ENCODE measurements at places on chromosomes 12 and 14.

DNA sequence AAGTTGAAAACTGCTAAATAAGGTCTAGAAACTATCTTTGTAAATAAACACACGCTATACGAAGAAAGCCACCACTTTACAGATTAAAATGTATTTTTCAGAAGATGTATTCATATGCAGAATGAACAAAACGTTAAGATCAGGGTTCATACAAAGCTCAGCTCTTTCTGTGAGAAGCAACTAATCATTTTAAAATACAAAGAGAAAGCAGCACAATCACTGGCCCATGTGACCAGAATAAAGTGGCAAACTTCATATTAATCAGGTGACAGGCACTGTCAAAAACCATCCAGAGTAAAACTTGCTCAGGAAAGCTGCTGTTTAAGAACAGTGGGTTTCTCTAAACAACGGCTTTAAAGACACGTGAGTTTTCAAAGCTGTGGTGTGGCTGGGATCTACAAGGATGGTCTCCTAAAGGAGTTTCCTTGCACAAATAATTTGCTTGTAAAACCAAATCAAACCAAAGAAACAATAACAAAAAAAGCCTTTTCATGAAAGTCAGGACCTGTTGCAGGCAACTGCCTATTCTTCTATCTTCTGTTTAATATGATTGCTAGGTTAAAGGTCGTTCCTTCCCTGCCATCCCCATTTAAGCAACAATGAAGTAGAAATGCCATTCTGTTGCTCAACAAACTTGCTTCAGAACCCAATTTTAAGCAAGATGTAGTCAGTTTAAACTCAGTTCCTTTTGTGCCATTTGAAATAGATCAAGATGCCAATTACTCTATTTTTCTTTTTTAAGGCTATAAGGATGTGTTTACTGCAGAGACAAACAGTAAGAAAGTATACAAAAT lies 22.3 kb downstream of the SEL1L start:
- no peak for DNase-seq

GRCh38 chr12:25993901-25994651 lies 35.6 kb downstream of the RASSF8 start:
- no peak for DNase-seq

- DNase-seq, result no peak
Observed at GRCh38 chr14:55070981-55071411, 19.5 kb downstream of the MAPK1IP1L start.

GRCh38 chr14:86739761-86740160 lies 1209.8 kb downstream of the FLRT2 start:
- no peak for DNase-seq

DNA sequence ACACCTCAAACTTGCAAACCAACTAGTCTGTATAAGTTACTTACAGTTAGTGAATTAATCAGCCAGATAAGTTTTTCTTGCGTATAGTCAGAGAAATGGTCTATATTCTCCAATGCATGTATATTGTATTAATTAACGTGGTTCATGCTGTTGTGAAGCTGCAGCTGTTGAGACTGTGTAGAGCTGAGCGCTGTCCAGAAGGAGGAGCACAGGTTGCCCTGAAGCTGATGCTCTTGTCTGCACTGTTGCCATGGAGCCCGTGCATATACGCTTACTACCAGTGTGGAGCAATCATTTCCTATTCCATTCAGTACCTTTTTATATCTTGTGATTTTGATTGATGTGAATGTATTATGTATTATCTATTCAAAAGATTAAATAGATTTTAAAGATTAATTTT lies 74.3 kb upstream of the ARID2 start:
- DNase-seq, result no peak

DNA sequence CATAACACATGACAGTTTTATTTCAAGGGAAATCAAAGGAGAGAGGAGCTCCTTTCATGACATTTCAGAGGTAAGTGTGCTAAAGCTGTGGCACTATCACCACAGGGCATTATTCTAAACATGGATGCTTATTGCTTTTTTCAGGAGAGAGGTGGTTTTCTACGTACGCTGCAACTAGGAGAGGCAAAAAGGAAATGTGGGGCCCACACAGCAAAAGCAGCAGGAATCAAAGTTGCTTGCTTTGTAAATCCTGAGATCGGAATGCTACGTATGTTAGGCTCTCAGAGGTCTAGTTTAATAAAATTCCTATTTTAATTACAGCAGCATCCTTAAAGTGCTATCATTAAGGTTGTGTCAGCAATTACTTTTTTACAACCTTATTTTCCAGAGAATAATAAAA lies 55.0 kb upstream of the GRIP1 start:
- DNase-seq, result no peak

- no peak for DNase-seq
Observed at GRCh38 chr14:58740379-58740935, 102.7 kb downstream of the DACT1 start.

- no peak for DNase-seq
Observed at GRCh38 chr14:22837750-22838538, 1.6 kb downstream of the MMP14 start.

DNA sequence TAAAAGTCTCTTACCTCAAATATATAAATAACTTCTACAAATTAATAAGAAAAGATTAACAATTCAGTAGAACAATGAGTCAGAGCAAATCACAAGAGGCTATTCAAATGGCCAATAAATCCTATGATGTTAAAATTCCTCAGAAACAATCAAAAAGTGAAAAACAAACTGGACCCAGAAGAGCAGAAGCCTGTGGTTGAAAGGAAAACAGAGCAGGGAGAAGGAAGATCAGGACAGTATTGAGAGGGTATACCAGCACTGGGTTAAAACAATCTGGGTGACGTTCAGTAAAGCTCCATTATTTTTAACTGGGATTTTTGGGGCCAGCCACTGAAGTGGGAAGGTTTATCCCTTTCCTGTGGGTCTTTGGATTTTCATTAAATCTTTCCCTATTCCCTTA lies 39.7 kb upstream of the PCED1B start:
- DNase-seq, result no peak

GRCh38 chr12:15194456-15195368 lies 26.5 kb downstream of the RERG start:
- no peak for DNase-seq

GRCh38 chr12:75694534-75695268 lies 183.3 kb upstream of the KRR1 start:
- no peak for DNase-seq

- no peak for DNase-seq
Observed at GRCh38 chr14:102318781-102319276, 717 bp upstream of the ZNF839 start.

- no peak for DNase-seq
Observed at GRCh38 chr12:83826112-83826511, 1086.5 kb downstream of the SLC6A15 start.

GRCh38 chr12:47838286-47838931 lies 18.7 kb upstream of the HDAC7 start:
- no peak for DNase-seq

DNA sequence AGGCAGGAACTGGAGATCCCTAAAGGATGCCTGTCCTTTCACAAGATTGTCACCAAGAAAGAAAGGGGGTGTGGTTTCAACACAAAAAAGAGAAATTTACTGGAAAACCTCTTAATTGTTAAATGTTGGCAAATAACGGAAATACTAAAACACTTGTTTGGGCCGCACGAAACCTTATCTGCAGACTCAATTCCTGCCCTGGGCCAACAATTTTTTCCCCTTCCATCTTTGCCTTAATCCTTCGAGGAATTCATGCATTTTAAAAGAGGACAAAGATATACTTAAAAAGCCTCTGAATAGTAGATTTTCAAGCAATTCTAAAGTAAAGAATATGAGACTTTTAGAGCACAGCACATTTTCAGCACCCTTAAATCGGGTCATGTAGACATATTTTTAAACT lies 366.2 kb downstream of the DUSP6 start:
- no peak for DNase-seq

GRCh38 chr12:94276725-94277124 lies 128.3 kb downstream of the PLXNC1 start:
- no peak for DNase-seq

- no peak for DNase-seq
Observed at GRCh38 chr12:115412831-115413230, 728.9 kb upstream of the TBX3 start.

- no peak for DNase-seq
Observed at GRCh38 chr14:49892301-49892635, 614 bp upstream of the ARF6 start.

- no peak for DNase-seq
Observed at GRCh38 chr14:95078867-95079266, 78.5 kb downstream of the DICER1 start.

DNA sequence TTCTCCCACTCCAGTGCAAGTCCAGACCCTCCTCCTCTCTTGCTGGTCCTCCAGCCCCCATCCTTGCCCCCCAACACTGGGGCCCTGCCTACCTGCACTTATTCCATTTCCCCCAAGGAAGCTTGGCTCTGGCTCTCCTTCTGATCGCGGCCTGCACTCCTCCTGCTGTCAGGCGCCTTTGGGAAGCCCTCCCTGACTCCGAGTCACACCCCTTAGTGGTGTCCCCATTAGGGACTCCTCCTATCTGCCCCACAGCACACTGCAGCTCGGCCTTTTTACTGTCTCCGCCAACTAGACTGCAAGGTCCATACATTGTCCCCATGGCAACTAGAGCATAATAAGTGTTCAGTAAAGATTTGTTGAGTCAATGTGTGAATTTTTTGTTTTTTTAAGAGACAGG lies 32.9 kb downstream of the FIGNL2 start:
- DNase-seq, result no peak

- DNase-seq, result no peak
Observed at GRCh38 chr14:63155511-63156185, 48.6 kb upstream of the RHOJ start.

DNA sequence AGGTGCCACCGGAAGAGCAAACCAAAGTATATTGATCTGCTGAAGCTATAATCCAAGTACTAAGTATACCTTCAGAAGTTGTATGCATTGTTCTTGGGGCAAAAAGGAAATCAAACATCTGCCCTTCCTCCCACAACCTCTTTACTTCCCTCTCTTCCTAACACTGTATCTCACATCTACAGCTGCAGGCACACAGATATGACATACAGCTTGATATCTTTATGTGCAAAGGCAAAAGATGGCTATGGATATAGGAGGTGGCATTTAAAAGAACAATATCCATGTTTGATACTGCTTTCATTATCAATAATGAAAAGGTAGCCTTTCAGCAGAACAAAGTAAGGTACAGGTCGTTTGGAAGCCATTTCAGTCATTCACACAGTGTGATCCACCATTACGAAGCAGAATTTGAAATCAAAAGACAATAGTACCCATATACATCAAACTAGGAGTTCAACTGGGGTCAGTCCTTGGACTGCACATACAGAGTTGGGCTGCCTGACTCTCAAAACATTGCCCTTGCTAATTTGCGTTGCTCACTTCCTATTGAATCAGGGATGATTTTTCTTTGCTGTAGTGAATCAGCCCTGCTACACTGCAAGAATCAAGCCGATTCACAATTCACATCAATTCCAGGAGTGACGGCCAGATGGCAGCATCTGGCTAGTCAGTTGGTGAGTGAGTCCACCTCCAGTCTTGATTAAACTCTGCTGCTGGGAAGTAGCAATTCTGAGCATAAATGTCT lies 8.9 kb downstream of the ANG start:
- no peak for DNase-seq

DNA sequence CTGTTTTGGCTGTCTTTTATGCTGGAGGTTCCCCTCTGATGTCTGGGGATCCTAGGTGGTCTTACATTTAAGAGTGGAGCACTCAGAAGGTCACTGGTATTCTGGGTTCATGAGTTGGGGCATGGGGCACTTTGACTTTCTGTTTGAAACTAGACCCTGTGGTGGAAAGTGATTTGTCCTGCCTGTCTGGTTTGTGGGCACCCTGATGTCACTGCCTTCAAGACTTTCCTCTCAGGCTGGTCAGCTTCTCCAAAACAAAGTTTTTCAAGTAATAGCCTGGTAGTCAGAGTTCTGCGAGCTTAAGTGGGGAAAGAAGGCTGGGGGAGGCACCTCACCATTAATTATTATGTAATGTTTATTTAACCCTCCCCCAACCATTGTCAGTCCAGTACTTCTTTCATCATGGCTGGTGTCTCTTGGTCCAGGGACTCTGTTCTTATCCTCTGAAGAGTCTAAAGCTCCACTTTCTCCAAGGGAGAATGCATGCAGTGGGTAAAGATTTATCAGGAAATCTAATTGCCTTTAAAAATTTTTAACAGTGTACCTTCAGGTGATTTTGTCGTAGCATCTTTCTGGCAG lies 35.3 kb downstream of the ZC3H14 start:
- DNase-seq, result no peak

DNA sequence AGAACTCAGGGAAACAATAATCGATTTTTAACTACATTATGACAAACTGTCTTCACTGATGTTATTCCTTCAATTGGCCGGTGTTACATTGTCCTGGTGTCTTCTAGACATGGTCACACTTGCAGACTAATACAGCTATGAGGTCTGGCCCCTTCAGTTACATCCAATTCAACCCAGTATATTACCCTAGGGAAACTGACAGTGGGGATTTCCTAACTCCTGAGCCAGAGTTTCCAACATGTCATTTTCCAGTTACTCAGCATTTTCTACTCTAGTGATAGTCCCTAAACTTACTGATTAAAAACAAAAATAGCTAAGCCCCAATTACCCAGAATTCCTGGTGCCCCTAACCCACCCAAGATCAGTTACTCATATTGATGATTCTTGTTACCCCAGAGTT lies 21.1 kb downstream of the IFNG start:
- DNase-seq, result no peak

DNA sequence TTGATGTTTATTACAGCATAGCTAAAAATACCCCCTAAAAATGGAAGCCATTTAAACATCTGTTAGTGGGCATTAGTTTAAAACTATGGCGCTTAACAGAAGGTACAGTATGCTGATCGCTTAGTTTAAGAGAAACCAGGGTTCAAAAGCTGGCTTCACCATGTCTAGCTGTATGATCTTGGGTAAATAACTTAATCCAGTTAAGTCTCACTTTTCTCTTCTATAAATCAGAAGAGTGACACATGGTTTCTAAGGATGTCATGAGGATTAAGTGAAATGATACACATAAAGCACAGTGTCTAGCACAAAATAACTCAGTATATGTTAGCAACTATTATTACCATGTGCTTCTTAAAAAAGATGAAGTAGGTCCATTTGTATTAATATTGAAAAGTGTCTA lies 38.7 kb downstream of the STK38L start:
- DNase-seq, result no peak

DNA sequence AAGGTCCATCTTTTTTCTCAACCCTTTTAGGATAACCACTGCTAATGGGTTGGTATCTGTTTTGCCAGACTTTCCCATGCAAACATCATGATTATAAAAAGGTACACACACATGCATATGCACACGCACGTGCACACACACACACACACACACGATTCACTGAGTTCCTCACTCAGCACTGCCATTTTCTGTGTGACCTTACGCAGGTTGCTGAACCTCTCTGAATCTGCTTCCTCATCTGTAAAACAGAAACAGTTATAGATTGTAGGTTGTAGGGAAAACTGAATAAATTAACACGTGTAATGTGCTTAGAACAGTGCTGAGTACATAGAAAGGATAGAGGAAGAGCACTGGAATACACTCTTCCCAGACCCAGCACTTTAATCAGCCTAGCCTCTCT lies 182.3 kb downstream of the RBM19 start:
- DNase-seq, result no peak

GRCh38 chr12:131226345-131227265 lies 272.9 kb downstream of the ADGRD1 start:
- DNase-seq, result no peak

- no peak for DNase-seq
Observed at GRCh38 chr12:74624201-74624600, 86.6 kb downstream of the ATXN7L3B start.

GRCh38 chr14:71398450-71398849 lies 491.2 kb downstream of the PCNX1 start:
- DNase-seq, result no peak

GRCh38 chr12:52543985-52544883 lies 8.7 kb downstream of the KRT71 start:
- no peak for DNase-seq

- DNase-seq, result no peak
Observed at GRCh38 chr14:32820682-32821081, 118.0 kb upstream of the NPAS3 start.

All from NCI-H1048 (cell line).